NCI-H1436 (cell line): ENCODE measurements at places on chromosomes 12 and 14.

GRCh38 chr12:15356951-15357364 is 34.6 kb downstream of the PTPRO start:
- peak; percentile 83 for DNase-seq

- peak; percentile 25 for DNase-seq
Measured at GRCh38 chr12:105330931-105331804, 677 bp downstream of the C12orf75 start.

DNA sequence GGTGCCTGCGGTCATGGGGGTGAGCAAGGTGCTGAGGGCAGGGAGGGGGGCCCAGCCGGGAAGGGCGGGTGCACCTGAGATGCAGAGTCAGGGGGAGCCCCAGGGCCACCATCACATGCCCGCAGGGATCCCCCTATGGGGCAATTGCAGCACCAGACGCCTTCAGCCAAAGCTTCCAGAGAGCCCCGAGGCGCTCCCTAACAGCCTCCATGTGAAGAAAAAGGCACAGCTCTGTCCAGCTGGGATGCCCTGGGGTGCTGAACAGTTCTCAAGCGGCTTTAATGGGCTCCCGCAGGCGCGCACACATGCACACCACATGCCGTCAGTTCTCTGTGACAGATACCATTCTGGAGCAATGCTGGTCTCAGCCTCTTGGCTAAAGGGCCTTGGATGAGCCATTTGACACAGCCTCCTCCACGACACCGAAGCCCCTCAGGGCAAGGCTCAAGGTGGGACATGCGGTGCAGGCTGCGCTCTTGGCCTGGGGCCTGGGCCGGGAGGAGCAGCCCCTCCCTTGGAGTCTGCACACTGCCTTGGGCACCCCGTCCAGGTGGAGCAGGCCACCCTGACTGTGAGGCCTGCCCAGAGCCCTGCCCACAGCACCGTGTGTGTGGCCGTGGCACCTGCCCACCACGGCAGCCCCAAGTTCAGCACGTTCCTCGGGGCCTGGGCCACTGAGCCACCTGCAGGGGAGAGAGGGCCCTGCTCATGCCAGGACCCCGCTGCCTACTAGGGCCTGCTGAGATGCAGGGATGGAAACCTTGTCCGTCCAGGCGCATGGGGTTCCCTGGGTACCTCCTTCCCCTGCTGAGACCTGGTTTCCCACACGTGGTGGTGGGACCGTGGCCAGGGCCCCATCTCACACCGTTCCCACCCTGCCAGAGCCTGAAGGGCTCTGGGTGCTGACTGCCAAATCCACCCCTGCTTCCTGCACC is 7.7 kb downstream of the XRCC3 start:
- DNase-seq = no peak

- no peak for DNase-seq
Measured at GRCh38 chr12:100610666-100611430, 37.4 kb downstream of the GAS2L3 start.

- no peak for DNase-seq
Measured at GRCh38 chr12:109434582-109434981, 42.5 kb downstream of the KCTD10 start.

DNA sequence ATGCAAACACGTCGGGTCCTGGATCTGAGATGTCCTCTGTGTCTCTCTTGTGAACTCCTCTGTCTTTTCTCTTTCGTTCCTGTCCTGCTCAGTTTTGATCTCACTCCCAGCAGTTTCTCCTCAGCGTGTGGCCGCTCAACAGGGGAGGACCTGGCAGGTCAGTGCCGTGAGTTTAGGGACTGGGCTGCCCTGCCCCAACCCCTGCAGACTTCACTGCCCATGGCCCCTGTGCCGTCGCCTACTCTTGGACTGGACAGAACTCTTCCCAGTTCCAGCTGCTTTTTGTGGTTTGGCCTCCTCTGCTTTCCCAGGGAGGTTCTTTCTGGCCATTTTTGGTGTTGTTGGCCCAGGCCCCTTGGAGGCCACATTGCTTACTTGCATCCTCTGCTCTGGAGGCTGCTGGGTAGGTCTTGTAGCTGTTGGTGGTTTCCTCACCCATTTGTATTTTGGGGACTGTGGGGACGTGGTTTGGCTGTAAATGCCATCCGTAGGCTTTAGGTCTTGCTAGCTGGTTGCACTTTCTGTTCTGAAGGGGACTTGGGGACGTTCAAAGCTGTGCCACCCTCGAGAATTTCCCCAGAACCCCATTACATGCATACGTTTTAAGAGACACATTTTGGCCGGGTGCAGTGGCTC is 20.0 kb upstream of the DNAH10 start:
- no peak for DNase-seq

DNA sequence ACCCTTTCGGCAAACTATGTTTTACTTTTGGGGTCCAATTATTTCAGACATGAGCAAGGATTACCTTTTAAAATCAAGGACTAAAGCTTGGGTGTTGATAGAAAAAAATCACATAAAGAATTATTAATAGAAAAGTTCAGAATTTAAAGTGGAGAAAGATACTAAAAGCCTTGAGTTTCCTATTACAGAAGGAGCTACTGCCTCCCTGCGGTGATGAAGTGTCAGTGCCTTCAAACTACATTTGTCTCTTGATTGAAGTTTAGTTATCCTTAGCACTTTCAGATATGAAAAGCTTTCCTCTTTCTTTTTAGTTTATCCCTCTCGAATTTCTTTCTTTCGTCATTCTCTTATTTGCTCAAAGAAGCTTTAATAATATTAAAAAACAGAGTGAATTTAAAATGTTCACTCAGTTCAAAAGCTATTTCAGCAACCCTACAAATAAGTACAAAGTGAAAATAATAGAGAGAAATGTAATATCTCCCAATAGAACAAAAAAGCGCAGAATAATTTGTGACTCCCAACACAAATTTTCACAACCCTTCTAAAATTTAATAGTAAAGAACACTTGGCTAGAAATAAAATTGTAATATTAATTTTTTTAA is 87.6 kb downstream of the SEC23A start:
- DNase-seq = peak; percentile 38

GRCh38 chr12:57461276-57461916 is 1.8 kb downstream of the GLI1 start:
- DNase-seq = no peak

- DNase-seq = no peak
Measured at GRCh38 chr14:101819251-101819990, 57.9 kb downstream of the PPP2R5C start.

DNA sequence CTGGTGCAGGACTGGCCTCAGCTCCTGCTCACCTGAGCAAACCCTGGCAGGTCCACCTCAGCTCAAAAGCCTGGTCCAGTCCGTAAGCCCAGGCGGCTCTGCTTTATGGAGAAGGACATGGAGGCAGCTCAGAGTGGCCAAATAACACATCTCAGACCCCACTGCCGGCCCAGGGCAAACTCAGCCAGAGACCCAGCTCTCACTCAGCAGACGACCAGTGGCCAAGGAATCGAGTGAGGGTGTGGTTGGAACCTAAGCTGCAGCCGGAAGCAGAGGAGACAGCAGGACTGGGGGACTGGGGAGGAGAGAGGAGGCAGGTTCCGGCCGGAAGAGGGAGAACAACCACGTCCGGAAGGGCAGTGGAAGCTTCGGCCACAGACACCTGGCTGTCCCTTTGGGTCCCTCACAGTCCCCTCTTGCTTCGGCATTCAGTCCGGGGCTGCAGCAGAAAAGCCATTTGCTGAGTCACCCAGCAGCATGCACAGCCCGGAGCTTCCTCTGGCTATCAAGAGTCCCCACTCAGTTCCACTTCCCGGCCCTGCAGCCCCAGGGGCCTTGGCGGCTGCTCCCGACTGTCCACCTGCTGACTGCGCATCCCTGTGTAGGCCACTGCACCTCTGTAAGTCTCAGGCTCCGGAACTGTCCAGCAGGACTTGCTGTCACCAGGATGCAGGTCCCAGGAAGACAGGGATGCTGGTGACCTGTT is 104.0 kb downstream of the CALM1 start:
- no peak for DNase-seq

- no peak for DNase-seq
Measured at GRCh38 chr14:64478634-64479250, 13.4 kb downstream of the AKAP5 start.

DNA sequence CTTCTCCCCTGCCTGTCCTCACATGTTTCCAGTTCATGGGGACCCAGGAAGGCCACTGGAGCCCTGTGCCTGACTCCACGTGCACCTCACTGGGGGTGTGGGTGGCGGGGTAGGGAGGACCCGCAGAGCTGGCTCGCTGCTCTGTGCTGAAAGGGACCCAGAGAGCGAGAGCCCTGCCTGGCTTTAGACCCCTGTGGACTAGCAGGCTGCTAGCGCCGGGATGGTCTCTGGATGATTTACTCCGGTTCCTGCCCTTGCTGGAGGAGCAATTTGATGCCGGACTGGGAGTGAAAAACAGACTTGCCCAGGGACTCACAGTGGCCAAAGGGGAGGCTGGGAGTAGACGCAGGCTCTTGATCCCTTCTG is 49.0 kb downstream of the NTF3 start:
- DNase-seq = no peak

DNA sequence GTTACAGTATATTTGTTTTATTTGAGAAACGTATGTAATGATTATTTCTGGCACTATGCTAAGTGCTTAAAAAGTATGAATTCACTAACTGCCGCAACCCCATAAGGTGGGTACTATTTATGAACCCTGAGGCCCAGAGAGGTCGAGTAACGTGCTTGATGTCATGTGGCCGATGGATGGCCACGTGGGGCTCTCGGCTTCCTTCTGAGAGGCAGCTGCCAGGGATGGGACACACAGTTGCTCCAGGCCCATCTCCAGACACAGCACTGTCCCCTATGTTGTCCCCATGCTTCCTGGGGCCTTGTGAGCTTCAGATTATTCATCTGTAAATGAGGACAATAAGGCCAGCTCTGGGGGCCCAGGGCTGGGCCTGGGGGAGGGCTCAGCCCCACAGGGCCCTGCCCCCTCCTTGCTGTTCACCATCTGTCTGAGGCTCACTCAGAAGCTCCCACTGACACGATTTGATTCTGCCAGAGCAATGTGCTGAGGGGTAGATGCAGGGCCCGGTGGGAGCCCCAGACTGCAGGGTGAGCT is 115.0 kb downstream of the CALM1 start:
- no peak for DNase-seq

DNA sequence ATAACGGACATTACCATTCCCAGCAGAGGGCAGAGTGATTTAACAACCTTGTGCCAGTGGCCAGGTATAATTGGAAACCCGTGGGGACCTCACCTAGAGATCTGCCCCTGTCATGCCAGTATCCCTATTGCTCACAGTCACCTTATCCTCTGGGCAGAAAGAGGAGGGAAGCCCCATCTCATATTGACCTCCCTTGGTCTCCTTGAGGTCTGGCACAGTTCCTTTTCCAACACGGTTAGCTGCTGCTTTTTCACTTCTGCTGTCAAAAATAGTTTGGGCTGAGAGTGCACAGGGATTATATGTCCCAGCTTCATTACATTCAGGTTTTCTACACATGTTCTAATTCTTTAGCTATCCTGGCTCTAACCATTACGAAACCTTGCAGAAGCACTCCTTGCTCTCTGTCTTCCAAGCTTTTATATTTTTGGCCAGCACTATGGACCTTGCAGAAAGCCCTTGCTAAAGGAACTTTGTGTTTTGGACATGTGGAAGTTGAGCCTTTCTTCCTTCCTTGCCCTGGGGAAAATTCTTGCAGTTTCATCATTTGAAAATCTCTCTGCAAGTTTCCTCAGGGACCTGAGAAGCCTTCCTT is 111.7 kb upstream of the MIS18BP1 start:
- no peak for DNase-seq

GRCh38 chr12:49538510-49539403 is at the start of gene KCNH3:
TSS of gene KCNH3 (plus strand) at chr12:49539030. CDS start at chr12:49539417, 387 bp downstream.
- peak; percentile 95 for DNase-seq

GRCh38 chr14:57388067-57388466 is 2.3 kb upstream of the NAA30 start:
- DNase-seq = no peak

GRCh38 chr14:54785136-54785777 is 117.4 kb downstream of the GCH1 start:
- DNase-seq = no peak

- no peak for DNase-seq
Measured at GRCh38 chr14:79825046-79825521, 386.2 kb downstream of the DIO2 start.

GRCh38 chr14:88013750-88014349 is 8.9 kb downstream of the GPR65 start:
- peak; percentile 47 for DNase-seq

- DNase-seq = no peak
Measured at GRCh38 chr14:91862417-91862816, 4.9 kb downstream of the TC2N start.

- DNase-seq = no peak
Measured at GRCh38 chr12:98561846-98562245, 31.6 kb upstream of the SLC25A3 start.

- no peak for DNase-seq
Measured at GRCh38 chr12:76563061-76563460, 3.5 kb upstream of the OSBPL8 start.
